ENCODE measurements at places on chromosomes 2 and 18. TPM values are rescaled to one million over a fixed set of nuclear protein-coding genes. Genes with fewer than 3 reads are reported as not detected.

- H3K4me1 ChIP-seq: peaks cover 19% of the 10 kb centered on the region
- H3K27ac ChIP-seq: no peak overlapping the region
- DNase-seq: peak; percentile 12
- H3K27me3 ChIP-seq: no peaks in the 10 kb centered on the region
- H3K36me3 ChIP-seq: no peaks in the 10 kb centered on the region
These were observed 16.2 kb downstream of the CEP68 start for GRCh38 chr2:65072181-65072970.

- H3K27ac ChIP-seq: no peak overlapping the region
- no peaks in the 10 kb centered on the region for H3K4me1 ChIP-seq
- no peak overlapping the region for H3K4me3 ChIP-seq
These were observed 12.6 kb downstream of the DNER start for GRCh38 chr2:229701716-229702115.

Gene TXNDC2
- not detected for total RNA-seq

DNA sequence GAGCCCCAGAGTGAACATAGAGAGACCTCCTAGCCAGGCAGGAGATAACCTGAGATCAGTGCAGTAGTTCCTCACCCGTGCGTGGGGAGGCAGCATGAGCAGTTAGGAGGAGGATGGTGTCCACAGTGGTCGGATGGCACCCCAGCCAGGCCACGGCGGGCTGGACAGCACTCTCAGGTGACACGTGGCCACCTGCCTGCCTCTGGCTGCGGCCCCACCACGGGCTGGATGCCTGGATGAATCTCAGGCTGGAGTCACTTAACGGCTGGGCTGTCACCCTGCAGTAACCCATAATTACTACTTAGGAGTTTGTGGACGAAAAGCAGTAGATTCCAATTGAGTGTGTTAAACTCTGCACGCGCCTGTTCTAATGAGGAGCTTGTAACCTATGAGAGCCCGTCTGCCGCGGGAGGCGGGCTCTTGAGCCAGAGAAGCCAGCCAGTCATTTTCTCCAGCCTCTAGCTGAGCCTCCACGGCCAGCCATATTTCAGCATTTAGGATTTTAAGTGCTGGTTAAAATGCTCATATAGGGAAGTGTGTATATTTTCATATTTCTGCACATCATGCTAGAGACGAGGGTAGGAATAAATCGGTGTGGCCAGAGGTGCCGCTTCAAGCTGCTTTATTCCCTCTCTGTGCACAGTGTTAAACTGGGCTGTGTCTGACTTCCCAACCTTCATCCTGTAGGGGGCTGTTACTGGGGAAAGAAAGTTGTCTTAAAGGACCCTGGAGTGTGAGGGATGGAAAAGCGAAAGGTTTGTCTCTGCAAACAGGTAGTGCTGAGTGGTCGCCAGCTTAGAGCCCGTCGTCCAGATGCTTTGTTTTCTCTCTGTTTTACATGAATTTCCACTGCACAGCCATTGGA is 144.0 kb downstream of the GLI2 start:
- peak; percentile 41 for DNase-seq
- H3K4me1 ChIP-seq: no peaks in the 10 kb centered on the region

Gene C18orf54
- total RNA-seq: 4.8 TPM

- peak; percentile 32 for DNase-seq
- H3K4me1 ChIP-seq: no peaks in the 10 kb centered on the region
- H3K4me3 ChIP-seq: no peak overlapping the region
These were observed 258.5 kb downstream of the TWIST2 start for GRCh38 chr2:239106314-239106908.

- no peak overlapping the region for H3K27ac ChIP-seq
- no peaks in the 10 kb centered on the region for H3K36me3 ChIP-seq
- no peaks in the 10 kb centered on the region for H3K27me3 ChIP-seq
- no peak overlapping the region for H3K4me3 ChIP-seq
- DNase-seq: no peak
These were observed 592.1 kb downstream of the XIRP2 start for GRCh38 chr2:167480232-167480985.

Gene LINC00305
- total RNA-seq: not detected

DNA sequence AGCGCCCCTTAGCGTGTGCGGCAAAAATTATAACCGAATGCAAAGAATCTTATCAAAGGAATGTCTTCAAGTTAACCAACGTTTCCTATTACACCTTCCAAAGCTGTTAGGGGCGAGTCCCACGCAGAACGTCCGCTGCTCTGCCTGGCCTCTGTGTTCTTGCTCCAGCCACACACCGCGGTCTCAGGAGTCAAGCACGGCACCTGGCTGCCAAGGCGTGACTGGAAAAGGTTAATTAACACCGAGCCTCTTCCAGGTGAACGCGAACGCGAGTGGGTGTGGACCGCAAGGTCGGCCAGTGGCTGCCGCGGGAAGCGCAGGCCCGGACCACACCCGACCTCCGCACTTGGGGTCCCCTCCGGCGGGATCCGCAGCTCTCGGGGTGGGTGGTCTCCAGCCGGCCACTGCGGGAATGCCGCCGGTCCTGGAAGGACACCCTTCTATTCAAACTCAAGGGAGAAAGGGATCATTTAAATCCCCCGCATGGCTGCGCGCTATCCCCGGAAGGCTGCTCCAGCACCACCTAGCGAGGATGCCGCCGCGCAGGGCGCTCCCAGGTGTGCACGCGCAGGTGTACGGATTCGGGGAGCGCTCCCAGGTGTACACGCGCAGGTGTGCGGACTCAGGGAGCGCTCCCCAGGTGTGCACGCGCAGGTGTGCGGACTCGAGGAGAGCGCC is 830 bp downstream of the CYB5A start:
- peak overlapping the region; percentile 68 for H3K4me3 ChIP-seq
- H3K36me3 ChIP-seq: no peaks in the 10 kb centered on the region
- no peaks in the 10 kb centered on the region for H3K4me1 ChIP-seq
- DNase-seq: peak; percentile 27

DNA sequence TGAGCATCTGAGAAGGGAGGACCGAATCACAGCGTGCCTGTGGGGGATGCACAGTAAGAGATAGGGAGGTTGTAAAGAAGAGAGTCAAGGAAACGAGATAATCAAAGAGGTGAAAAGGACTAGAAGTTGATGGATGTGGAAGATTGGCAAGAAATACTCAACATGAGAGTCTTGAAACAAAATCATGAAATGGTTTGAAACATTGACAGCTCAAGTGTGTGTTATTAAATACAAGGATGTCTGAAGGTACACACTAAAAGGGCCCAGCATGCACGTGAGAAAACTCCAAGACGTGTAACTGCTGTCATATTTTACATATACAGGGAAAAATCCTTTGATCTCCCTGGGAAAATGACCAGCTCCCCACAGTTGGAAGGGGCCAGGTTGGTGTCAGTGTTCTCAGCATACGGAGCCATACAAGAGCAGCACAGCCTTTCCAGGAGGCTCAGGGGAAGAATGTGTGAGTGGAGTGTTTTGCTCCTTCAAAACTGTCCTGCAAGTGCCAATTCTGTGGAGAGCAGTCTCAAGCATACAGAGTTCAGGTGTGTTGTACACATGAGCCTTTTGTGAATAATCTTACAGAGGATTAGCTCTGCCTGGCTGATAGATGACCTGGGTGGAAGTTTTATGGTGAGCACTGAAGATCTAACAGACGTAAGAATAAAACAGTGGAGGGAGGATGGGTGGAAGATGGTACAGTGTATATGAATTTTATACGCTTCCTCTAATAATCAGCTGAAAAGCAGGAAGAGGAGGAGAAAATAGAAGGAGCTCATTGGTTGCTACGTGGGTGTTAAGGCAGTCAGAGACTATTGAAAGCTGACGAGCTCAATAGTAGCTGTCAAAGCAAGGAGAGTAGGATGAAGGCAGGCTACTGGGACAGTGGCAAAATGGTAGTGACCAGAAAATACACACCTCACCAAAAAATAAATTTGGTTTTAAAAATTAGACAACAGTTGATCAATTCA is 126.8 kb downstream of the ATP9B start:
- no peaks in the 10 kb centered on the region for H3K36me3 ChIP-seq
- no peak for DNase-seq
- no peaks in the 10 kb centered on the region for H3K27me3 ChIP-seq

DNA sequence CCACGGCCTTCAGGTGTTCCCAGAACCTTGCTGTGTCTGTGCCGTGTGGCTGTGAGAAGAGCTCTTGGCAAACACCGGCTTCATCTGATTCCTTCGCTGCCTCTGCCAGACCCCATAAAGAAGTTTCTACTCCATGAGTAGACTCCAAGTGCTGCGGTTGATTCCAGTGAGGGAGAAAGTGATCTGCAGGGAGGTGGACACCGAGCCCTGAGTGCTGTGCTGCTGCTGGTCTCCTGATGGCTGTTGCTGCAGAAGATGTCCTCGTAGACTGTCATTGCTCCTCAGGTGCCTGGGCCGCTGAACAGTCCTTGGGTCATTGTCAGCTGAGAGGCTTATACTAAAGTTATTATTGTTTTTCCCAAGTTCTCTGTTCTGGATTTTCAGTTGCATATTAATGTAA is 19.6 kb downstream of the ASB1 start:
- H3K27me3 ChIP-seq: no peaks in the 10 kb centered on the region
- H3K4me1 ChIP-seq: no peaks in the 10 kb centered on the region
- no peaks in the 10 kb centered on the region for H3K36me3 ChIP-seq
- H3K27ac ChIP-seq: no peak overlapping the region

DNA sequence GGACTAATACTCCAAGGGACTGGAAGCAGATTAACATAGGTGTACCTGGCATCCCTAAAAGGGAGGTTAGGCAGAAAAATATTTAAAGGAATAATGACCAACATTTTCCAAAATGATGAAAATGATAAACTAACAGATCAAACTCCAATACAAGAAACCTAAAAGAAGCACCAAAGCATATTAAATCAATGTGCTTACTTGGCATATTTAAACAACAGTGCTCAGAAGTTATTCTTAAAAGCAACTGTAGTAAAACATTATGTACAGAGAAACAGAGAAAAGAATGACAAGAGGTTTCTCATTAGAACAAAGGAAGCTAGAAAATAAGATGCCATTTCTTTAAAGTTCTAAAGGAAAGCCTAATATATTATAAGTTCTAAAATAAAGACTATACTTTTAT is 947.3 kb upstream of the TMEFF2 start:
- no peaks in the 10 kb centered on the region for H3K36me3 ChIP-seq
- no peak for DNase-seq
- H3K27me3 ChIP-seq: no peaks in the 10 kb centered on the region
- no peak overlapping the region for H3K4me3 ChIP-seq
- H3K4me1 ChIP-seq: no peaks in the 10 kb centered on the region

DNA sequence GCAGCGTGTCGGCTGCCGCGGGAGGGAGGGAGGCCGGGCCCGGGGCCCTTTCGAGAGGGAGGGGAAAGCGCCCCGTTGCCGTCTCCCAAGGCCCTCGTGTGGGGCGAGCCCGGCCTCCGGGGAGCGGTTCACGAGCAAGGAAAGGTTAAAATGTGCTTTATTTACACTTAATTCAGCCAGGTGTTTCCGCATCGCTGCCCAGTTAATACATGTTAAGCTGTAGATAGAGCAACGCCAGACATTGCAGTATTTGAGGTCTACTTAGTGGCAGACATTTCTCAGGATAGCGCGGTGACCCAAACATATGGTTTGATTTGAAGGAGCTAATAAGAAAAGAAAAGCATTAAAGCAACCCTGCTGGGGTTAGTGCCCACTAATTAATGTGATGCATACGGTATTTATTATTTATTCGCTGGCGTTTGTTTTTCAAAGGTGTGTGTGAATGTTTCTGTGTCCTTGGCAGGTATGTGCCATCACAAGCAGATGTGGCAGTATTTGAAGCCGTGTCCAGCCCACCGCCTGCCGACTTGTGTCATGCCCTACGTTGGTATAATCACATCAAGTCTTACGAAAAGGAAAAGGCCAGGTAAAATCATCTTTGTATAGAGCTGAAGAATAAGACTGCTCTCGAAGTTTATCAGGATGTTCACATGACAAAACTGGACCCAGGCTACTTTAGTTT is 571 bp downstream of the EEF1B2 start:
- DNase-seq: no peak
- H3K4me1 ChIP-seq: peaks cover 4% of the 10 kb centered on the region
- no peaks in the 10 kb centered on the region for H3K36me3 ChIP-seq
- H3K27ac ChIP-seq: peak overlapping the region; percentile 91

DNA sequence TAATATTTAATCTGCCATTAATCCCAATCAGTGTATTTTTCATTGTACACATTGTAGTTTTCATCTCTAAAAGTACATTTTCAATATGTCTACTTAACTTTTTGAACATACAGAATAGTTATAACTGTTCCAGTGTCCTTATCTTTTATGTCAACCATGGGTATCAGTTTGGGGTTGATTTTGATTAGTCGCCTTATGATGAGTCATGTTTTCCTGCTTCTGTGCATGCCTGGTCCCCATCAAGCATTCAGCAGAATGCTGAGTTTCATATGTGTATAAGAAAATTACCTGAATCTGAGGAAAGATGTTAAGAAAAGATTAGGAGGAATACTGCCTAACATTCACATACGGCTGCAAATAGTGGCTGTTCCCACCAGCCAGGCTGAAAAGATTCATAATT is 17.7 kb downstream of the SPDYA start:
- H3K27ac ChIP-seq: no peak overlapping the region
- no peaks in the 10 kb centered on the region for H3K36me3 ChIP-seq
- no peak for DNase-seq
- no peaks in the 10 kb centered on the region for H3K4me1 ChIP-seq

DNA sequence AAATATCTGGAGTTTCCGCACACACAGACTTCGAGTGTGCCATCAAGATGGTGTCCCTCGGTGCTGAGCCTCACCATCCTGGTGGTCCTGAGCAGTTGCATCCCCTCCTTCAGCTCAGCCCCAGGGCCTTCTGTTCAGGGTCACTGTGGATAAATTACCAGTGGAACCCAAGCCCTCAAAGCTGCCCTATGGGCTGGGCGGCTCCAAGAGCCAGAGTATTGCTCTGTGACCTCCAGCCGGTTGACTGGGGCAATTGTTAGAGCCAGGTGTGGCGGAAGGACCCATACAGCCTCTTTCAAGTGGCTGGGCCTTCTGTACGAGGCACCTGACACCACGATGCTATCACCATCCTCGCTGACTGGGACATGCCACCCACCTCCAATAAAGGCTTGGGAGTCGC is 215.5 kb downstream of the GBX2 start:
- H3K27me3 ChIP-seq: no peaks in the 10 kb centered on the region
- no peak overlapping the region for H3K4me3 ChIP-seq
- H3K4me1 ChIP-seq: no peaks in the 10 kb centered on the region
- no peaks in the 10 kb centered on the region for H3K36me3 ChIP-seq
- no peak overlapping the region for H3K27ac ChIP-seq
- no peak for DNase-seq

Gene LIMS2
- total RNA-seq: 50.9 TPM

GRCh38 chr18:79965119-79965902 is 868 bp downstream of the HSBP1L1 start:
- H3K27me3 ChIP-seq: peaks cover 3% of the 10 kb centered on the region
- H3K27ac ChIP-seq: peak overlapping the region; percentile 84
- H3K36me3 ChIP-seq: no peaks in the 10 kb centered on the region

- no peak overlapping the region for H3K27ac ChIP-seq
- no peak overlapping the region for H3K4me3 ChIP-seq
- no peaks in the 10 kb centered on the region for H3K4me1 ChIP-seq
- H3K36me3 ChIP-seq: no peaks in the 10 kb centered on the region
These were observed 242.7 kb downstream of the TMEM182 start for GRCh38 chr2:103004426-103004942.

All from uterus (tissue), 4 donors.